ENCODE measurements at places on chromosomes 12 and 14. TPM values are rescaled to one million over a fixed set of nuclear protein-coding genes. Genes with fewer than 3 reads are reported as not detected.

NELL2 gene
- 1.6 TPM for total RNA-seq

GRCh38 chr12:4432878-4433744 is 12.5 kb downstream of the FGF6 start:
- no peak for DNase-seq

TSPAN19 gene
- total RNA-seq: not detected

DNA sequence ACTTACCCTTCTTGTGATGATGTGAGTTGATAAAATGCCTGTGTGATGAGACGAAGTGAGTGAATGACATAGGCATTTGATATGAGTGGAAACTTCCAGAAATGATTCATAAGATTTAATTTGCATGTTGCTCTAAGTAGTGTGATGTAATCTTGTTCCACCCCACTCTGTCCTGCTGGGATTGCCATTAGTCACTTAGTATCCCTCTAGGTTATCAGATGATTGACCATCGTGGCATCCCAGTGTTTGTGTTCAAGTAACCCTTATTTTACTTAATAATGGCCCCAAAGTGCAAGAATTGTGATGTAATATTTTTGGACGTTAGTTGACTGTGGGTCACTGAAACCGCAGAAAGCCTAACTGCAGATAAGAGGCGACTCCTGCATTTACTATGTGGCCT is 214.4 kb upstream of the DIO2 start:
- DNase-seq: no peak

DNA sequence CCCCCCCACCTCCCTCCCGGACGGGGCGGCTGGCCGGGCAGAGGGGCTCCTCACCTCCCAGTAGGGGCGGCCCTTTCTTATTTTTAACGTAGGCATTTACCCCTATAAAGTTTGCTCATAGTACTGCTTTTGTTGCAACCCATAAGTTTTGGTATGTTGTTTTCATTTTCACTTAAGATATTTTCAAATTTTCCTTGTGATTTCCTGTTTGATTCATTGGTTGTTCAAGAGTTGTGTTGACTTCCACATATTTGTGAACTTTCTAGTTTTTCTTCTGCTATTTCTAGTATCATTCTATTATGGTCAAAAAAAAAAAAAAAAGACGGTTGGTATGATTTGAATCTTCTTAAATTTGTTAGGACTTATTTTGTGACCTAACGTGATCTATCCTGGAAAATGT is 6.5 kb downstream of the NOXRED1 start:
- no peak for DNase-seq

DNA sequence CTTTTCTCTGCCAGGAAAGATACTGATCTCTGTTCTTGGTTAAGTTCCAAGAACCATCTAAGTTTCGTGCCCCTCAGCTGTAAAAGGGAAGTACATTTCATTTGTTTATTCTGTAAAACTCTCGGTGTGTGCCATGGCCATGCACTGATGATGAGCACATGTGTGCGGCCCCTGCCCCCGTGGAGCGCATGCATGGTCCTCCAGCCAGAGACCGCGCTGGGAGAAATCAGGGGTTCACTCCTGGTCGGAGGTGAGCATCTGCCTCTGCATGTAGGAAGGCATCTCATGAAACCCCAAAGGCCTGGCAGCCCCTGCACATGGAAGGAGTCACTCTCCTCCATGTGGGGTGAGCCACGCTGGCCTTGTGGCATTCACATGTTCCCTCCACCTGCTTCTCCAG is 102.5 kb upstream of the RTL1 start:
- no peak for DNase-seq

- DNase-seq: no peak
These were observed 201.9 kb downstream of the DAD1 start for GRCh38 chr14:22386924-22387775.

ZFHX2 gene
- total RNA-seq: 2.3 TPM

GRCh38 chr12:57983146-57983857 is 41.9 kb downstream of the ATP23 start:
- DNase-seq: no peak

GALNT8 gene
- 0.67 TPM for total RNA-seq

KRT77 gene
- not detected for total RNA-seq

- no peak for DNase-seq
These were observed 7.9 kb downstream of the SERPINA1 start for GRCh38 chr14:94380225-94381148.

DNA sequence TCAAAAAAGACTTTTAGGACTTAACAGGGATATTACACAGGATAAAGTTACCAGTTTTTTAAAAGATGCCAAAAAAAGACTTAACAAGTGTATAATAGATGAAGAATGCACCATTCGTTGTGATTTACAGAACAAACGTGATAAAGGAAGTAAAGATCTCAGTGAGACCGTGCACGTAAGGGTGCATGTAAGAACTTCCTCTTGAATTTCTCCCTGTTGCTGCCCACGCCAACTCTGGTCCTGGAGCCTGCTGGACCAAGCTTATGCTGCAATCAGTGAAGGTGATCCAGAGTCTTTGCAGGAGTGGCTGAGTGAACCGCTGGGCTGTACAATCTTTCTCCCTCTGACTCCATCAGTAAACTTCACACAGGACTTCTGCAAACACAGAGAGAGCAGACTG is 593.7 kb downstream of the TMEM121 start:
- no peak for DNase-seq

- no peak for DNase-seq
These were observed 242.6 kb downstream of the CPNE8 start for GRCh38 chr12:38662829-38663228.

- no peak for DNase-seq
These were observed 40.7 kb downstream of the LRRIQ1 start for GRCh38 chr12:85076688-85077430.

GRCh38 chr12:50058743-50059312 is 1.4 kb downstream of the ASIC1 start:
- DNase-seq: no peak

TXNRD1 gene
- 161 TPM for total RNA-seq

- no peak for DNase-seq
These were observed 125.5 kb downstream of the MDGA2 start for GRCh38 chr14:47549886-47550285.

PA2G4 gene
- 71.4 TPM for total RNA-seq

DNA sequence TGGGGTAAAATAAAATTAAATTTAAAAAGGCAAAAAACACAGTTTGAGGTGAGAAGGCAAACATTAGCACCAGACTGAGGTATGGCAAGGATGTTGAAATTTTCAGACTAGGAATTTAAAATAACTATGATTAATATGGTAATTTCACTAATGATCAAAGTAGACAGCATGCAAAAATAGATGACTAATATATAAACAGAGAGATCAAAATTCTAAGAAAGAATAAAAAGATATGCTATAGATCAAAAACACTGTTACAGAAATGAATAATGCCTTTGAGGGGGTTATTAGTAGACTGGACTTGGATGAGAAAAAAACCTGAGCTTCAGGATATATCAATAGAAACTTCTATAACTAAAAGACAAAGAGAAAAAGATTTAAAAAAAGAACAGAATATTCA is 14.4 kb upstream of the GALNT8 start:
- no peak for DNase-seq

PZP gene
- total RNA-seq: 0.67 TPM

DNA sequence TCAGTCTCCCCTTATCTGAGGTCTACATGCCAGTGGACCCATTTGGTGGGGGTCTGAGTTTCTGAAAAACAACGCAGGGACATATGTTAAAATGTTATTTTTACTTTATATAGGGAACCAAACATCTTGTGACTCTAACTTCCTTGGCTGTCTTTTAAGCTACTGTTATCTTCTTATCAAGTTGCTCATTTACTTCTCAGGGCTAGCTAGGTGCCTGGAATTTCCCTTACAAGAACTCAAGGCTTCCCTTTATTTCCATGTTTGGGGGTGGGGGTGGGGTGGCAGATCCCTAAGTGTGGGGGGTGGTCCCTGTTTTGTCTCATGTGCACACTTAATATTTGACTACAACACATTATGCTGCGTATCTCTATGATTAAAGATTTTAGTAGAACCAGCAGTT is 31.6 kb downstream of the PPP1R36 start:
- DNase-seq: no peak

INHBE gene
- total RNA-seq: not detected

POLE2 gene
- total RNA-seq: 0.98 TPM

FAIM2 gene
- 1.2 TPM for total RNA-seq

KLHL33 gene
- total RNA-seq: 0.29 TPM

DNA sequence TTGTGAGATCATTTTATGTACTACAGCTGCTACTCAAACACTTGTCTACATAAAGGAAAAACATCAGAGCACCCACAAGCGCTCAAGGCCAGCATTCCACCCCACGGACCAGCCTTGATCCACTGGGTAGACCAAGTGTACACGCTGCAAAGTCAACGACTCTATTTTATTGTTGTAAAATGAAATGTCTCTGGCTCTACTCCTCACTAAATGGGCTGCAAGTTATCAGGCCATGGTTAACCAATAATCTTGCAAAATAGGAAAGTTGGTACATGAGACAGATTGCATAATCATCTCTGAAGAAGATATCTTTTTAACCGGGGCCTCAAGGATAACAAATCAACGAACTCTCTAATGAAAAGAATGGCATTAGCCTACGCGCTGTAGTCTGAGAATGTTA is 69.9 kb upstream of the FOXN3 start:
- no peak for DNase-seq

CD69 gene
- total RNA-seq: 14.5 TPM

RAD9B gene
- total RNA-seq: 1.8 TPM

DNA sequence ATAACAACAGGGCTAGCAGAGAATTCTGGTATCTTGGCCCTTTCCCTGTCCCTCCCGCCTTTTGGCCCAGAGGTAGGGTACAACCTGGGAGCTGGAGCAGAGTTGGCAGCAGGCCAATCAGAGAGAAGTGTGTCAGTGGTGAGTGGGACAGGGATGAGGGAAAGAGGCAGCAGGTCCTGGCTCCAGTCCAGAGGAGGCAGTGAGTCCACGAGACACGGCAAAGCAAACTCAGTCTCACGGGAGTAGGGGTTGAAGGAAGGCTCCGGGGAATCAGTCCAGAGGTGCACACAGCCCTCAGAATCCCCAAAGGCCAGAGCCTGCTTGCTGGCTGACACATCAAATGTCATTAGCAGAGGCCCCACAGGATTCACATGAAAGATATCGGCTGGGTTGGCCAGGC is 7.3 kb downstream of the PAN2 start:
- DNase-seq: peak; percentile 49

DNA sequence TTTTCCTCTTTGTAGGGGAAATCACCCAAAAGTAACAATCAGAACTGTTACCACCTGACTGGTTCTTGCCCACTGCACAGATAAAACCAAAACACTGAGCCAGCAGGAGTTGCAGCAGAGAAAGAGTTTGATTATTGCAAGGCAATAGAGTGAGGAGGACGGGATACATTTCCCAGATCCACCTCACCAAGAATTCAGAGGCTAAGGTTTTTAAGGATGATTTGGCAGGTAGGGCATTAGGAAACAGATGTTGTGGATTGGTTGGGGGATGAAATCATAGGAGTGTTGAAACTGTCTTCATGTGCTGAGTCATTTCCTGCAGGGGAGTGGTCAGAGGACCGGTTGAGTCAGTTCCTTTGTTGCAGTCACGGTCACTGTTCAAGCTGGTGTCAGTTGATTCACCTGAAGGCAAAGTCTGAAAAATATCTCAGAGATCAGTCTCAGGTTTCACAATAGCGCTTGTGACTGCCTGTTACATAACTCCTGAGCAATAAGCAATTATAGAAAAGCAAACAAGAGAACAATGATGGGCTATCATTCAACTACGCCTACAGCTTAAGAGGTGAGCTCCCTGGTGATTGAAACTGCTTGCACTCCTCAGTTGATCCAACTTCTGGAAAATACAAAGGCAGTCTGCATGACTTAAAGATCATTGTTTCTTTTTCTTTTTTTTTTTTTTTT is 20.3 kb upstream of the AMN1 start:
- DNase-seq: no peak

- no peak for DNase-seq
These were observed 54.5 kb upstream of the FRS2 start for GRCh38 chr12:69415471-69416275.

GRCh38 chr12:125434936-125435443 is 369.8 kb downstream of the AACS start:
- no peak for DNase-seq

GRCh38 chr12:124299628-124300388 is 4.9 kb downstream of the RFLNA start:
- DNase-seq: no peak

GRCh38 chr12:92558806-92559205 is 144.0 kb upstream of the PLEKHG7 start:
- DNase-seq: no peak

CHST11 gene
- total RNA-seq: 56.6 TPM

FBLN5 gene
- 245 TPM for total RNA-seq

GRCh38 chr12:6390084-6390799 is 6.3 kb downstream of the LTBR start:
- DNase-seq: no peak

All from upper lobe of right lung (tissue), 1 donor.